ENCODE measurements at places on chromosomes 7 and 10.

- no peak for DNase-seq
These were observed 21.7 kb downstream of the OPALIN start for GRCh38 chr10:96337106-96337505.

- no peak for DNase-seq
These were observed 9.6 kb downstream of the PRF1 start for GRCh38 chr10:70592746-70593512.

GRCh38 chr10:29921071-29921446 is 138.3 kb downstream of the JCAD start:
- DNase-seq, result peak; percentile 10

GRCh38 chr10:90947030-90947960 is 26.4 kb upstream of the ANKRD1 start:
- no peak for DNase-seq

GRCh38 chr10:113515161-113515560 is 37.7 kb upstream of the HABP2 start:
- no peak for DNase-seq

DNA sequence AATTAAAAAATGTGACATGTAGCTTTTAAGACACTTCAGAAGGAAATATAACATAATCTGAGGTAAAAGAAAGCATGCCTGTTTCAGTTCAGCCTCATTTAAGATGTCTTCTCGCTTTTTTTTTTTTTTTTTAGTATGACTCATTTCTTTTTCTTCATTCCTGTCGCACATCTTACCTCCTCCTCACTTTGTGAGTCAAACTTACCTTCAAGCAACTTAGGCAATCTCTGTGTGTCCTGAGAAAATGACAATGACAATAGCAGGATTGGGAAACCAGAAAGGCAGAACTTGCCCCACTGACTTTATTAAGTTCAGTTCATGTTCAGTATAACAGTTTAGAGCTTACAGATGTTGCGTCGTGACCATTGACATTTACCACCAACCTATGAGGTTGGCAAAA is 7.7 kb downstream of the PTN start:
- DNase-seq, result no peak

DNA sequence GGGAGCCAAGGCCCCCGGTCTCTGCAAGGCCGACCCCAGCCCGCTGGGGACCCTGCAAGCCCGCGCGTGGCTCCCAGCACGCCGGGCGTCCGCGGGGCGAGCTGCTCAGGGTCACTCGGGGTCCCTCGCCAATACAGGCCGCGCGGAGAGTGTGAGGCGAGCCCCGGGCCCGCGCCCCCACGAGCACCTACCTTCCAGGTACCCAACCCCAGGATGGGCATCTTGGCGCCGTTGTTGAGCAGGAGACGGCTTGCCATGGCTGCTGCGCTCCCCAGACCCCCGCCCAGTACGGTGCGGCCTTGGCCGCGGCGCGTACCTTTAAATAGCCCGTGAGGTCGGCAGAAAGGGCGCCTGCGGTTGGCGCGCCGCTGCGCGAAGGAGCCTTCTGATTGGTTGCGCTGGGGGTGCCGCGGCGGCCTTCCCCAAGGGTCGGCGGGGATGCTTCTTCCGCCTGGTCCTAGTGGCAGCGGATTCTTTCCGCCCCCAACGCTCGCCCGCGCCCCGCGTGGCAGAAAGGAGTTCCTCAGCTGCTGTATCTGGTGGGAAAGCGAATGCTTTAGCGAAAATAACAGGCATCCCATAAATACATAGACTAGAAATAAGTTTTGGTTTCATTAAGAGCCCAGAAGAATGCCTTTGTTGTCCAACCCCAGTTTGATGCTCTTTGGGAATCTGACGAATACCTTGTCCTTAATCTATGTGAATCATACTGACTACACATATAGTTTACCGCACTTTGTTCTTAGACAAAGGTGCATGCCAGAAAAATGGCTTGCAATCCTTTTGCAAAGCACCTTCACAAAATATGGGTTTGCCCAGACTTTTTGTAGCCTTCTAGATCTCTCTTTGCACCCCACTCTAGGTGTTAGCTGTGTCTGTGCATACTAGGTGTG is at the start of gene AKR1B1:
Gene AKR1B1, minus strand, starts transcription at position 295 of the 893 bp plus-strand sequence. Its CDS starts 38 bp downstream, at position 257.
- DNase-seq, result peak; percentile 89

- DNase-seq, result no peak
These were observed 14.9 kb downstream of the HIPK2 start for GRCh38 chr7:139762886-139763285.
